NCI-H1694 (cell line): ENCODE measurements at places on chromosomes 11 and 22.

- no peak for DNase-seq
Measured at GRCh38 chr11:134086376-134086775, 17.5 kb downstream of the JAM3 start.

DNA sequence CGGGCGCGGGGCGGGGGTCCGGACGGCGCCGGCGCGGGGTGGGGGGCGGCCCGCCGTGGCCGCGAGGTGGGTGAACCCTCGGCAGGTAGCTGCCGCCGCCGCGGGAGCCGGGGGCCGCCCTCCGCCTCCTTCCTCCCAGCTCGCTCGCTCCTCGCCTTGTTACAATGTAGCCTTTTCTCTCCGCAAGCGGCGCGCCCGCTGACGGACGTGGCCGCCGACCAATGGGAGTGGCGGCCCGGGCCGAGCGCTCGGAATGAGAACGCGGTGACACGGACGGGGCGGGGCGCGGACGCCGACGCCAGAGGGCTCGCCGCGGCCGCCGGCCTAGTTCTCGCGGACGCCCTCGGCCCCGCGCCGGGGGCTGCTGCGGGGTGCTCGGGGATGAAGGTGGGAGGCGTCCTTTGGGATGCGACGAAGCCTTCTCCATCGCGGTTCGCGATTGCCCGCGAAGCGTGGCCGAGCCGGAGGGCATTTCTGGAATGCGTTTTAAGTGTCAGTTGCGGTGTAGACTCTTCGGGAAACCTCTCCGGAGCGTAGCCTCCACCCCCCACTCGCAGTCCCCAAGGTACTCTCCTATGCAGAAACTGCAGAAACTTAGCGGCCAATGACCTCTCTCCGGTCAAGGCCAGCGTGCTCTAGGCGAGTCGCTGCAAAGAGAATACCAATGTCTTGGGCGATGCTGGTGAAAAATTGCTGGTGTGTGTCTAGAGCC is 734 bp downstream of the PRDM11 start:
- peak; percentile 73 for DNase-seq

GRCh38 chr22:44337678-44338004 is 24.9 kb upstream of the SHISAL1 start:
- DNase-seq: no peak

- DNase-seq: no peak
Measured at GRCh38 chr11:77030834-77031414, 3.3 kb upstream of the B3GNT6 start.

- DNase-seq: no peak
Measured at GRCh38 chr22:41907436-41908401, 7.2 kb downstream of the SHISA8 start.

DNA sequence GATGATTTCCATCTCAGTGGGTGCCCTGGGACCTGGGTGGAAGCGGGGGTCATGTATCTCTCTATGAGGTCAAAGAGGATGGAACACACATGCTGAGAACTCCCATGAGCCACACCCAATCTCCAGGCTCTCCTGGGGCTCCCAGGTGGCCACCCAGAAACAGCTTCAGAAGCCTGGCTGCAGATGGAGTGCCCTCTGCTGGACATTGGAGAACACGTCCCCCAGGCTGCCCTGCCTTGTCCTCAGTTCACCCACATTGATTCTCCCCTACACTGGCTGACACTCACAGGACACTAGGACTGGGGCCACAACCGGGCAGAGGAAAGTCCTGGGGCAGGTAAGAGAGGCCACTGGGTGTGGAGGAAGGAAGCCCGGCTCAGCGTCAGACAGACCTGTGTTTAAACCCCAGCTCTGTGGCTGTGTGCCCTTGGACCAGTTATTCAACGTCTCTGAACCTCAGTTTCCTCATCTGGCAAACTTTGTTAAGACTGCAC is 4.5 kb upstream of the NOL12 start:
- DNase-seq: peak; percentile 20

DNA sequence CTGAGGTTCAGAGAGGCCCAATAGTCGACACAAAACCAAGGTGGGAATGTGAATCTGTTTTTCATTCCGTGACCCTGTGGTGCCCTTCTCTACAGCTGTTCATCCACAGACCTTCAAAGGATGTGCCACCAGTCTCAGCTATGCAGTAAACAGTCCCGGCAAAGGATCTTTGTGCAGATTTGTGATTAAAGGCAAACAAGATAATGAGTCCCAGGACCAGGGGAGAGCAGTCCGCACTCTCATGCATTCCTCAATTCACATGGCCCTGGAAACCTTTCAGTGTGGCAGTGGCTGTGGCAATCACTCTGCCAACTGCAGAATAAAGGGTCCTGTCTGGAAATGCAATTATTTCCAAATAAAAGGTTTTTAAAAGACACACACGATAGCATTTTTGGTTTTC is 418.6 kb downstream of the TENM4 start:
- DNase-seq: no peak

GRCh38 chr11:6607190-6607795 is 3.7 kb downstream of the ILK start:
- DNase-seq: no peak

DNA sequence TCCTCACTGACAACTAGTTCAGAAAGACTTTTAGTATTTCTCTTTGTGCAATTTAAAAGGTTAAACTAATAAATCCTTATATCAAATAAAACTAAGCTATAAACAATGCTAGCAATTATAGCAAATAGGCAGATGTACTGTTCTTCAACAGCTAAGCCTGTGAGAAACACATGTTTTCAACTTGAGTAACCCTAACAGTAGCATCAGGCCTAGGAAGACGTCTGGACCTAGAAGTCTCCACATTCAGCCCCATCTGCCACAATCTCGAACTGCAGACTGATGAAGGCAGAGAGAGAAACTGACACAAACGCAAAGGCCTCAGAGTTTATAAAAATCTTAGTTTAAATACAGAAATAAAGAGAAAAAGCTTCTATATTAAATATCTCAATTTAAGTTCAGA is 2.5 kb downstream of the ST13 start:
- no peak for DNase-seq

DNA sequence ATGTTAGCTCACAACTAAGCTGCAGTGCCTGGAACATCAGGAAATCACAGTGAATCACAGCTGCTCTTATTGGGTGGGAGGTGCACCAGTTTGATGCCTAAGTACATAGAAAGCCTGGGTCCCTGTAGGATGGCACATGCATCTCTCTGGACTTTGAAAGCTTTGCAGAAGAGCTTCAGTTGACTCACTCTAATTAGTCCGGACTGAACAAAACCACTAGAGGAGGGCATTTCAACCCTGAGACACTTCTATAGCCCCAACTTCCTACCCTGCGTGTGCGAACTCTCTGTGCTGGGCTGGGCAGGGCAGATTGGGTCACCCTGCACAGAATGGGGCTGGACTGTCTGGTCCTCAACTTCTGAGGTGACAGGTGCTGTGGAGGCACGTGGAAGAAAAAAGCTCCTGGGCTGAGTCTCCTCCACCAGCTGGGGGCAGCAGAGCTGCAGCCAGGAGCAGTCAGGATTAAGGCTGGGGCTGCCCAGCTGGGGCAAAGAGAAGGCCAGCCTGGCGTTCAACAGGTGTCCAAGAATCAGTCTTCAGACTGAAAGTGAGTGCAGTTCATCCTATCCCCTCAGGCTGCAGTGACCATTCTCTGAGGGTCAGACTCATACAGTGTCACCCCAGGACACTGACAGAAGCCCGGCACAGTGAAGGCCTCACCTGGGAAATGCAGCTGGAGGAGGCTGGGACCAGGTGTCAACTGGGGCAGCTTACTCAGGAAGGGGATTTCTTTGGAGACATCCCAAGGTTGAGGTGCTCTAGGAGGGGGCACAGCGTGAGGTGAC is 22.1 kb downstream of the GGTLC2 start:
- no peak for DNase-seq

GRCh38 chr22:18991821-18992442 is 55.8 kb upstream of the PRODH start:
- no peak for DNase-seq

DNA sequence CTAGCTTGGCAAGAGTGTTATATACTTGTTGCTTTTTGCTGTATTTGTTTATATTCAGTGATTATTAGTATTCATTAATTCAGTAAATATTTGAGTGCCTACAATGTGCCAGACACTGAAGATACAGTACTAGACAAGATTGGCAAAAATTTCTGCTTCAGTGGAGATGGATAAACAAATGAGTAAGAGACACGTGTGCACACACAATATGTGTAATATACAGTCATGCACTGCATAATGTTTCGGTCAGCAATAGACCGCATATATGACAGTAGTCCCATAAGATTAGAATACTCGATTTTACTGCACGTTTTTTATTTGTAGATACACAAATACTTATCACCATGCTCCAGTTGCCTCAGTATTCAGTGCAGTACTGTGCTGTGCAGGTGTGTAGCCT is 104.9 kb upstream of the GAL start:
- DNase-seq: no peak

- DNase-seq: peak; percentile 8
Measured at GRCh38 chr11:108697872-108698473, 33.1 kb downstream of the DDX10 start.

- no peak for DNase-seq
Measured at GRCh38 chr11:1918436-1919315, 827 bp upstream of the TNNT3 start.

GRCh38 chr22:46140989-46141928 is 9.1 kb upstream of the PPARA start:
- no peak for DNase-seq

DNA sequence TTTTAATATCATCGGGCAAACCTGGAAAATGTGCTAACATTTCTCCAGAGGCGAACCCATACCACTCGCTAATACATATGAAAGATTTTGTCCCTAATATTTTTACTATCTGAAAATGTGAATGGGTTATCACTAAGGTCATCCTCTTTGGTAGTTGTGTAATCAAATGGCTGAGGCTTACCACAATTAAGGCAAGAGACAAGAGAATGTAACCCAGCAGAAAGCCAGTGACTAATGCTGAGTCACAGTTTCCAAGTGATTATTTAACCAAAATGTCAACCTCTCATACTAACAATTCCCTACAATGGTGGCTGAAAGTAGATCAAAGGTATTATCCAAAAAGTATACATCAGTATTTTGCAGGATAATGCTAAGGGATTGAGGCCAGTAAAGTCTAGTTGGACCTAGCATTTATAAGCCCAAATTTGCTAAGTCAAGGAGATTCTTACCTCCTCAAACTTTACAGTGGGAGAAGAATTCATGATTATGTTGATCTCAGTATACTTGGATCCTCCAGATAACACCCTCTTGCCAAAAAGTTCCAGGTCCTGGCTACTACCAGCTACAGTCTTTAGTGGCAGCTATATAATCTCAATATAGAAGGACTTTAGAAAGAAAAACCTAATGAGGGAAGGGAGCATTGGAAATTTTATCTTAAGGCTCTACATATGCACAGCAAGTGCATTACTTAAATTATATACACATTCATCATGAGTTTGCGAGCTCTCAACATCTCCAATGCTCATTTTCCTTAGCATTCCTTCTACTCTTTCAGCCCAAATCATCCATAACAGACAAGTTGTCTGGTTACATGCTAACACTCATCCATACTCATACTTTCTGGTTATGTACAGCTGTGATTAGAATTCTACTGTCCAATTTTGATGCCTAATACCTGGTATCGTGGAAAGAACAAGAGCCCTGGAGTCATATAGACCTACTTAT is 25.4 kb downstream of the SIK3 start:
- no peak for DNase-seq

DNA sequence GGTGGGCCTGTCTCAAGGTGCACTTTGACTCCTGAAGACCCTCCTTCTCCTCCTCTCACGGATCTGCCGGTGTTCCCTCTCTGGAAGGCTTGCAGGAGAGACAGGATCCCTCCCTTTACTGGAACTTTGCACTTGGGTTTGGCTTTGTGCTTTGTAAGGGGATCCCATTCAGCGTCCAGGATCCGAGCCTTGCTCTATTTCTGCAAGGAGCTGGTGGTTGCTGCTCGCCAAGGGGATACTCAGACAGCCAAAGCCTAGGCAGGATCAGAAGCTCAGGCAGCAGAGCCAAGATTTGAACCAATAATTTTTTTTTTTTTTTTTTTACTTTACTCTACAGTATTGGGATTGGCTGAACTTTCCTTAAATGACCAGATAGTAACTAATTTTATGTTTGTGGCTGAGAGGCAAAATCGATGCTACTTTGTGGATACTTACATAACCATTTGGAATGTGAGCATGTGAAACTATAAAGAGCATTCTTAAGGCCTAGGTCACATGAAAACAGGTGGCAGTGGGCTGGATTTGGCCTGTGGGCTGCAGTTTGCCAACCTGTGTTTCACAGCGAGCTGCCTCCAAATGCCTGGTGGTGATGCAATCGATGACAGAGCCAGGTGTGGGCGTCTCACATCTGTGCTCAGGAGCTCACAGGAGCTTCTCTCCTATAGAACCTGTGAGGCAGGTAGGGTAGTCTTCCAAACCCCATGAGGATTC is 25.2 kb downstream of the BCR start:
- no peak for DNase-seq

- no peak for DNase-seq
Measured at GRCh38 chr11:133977067-133977677, 20.4 kb upstream of the IGSF9B start.

DNA sequence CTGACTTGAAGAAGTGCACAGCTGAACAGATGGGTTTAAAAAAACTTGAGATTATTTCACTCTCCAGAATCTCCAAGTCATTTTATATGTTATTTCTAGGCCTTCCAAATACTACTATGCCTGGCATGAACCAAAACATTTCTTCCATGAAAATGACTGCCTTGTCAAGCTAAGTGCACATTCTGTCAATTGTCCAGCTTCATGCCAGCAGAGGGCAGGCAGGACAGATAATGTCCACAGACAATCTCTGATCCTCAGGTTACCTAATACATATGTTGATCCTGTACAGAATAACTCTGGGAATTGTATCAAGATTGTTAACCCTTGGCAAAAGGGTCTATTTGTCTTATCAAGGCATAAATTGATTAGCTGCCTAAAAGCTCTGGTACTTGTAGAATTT is 229.5 kb downstream of the AASDHPPT start:
- DNase-seq: no peak
